Colonic mucosa (tissue), 4 donors: ENCODE measurements at places on chromosomes 6 and 20. TPM values are rescaled to one million over a fixed set of nuclear protein-coding genes. Genes with fewer than 3 reads are reported as not detected.

- DNase-seq = no peak
These were observed 57.2 kb upstream of the MYL9 start for GRCh38 chr20:36483919-36484808.

GRCh38 chr6:45983062-45983461, 32.6 kb downstream of the CLIC5 start:
- DNase-seq = peak; percentile 71

DNA sequence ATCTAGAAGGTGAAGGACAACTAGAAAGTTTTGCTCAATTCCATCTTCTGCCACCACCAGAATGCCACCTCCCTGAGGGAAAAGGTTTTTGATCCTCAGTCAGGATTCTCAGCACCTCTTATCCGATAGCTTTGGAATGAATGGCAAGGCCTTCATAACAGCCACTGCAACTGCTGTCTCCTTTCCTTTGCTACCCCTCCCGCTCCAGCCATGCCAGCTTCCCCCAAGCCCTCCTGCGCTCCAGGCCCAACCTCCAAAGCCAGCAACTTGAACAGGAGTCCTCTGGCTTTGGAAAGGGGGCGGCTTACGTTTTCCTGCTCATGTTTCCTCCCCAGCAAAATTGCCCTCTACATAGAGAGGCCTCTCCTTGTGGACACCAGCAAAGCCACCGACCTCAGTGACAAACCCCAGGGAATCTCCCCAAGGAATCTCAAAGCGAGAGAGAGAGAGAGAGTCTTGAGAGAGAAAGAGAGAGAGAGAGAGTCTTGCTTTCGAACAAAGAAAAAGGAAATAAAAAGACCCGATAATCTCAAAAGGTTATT, 420 bp upstream of the BTN2A1 start:
- peak; percentile 35 for DNase-seq

DNA sequence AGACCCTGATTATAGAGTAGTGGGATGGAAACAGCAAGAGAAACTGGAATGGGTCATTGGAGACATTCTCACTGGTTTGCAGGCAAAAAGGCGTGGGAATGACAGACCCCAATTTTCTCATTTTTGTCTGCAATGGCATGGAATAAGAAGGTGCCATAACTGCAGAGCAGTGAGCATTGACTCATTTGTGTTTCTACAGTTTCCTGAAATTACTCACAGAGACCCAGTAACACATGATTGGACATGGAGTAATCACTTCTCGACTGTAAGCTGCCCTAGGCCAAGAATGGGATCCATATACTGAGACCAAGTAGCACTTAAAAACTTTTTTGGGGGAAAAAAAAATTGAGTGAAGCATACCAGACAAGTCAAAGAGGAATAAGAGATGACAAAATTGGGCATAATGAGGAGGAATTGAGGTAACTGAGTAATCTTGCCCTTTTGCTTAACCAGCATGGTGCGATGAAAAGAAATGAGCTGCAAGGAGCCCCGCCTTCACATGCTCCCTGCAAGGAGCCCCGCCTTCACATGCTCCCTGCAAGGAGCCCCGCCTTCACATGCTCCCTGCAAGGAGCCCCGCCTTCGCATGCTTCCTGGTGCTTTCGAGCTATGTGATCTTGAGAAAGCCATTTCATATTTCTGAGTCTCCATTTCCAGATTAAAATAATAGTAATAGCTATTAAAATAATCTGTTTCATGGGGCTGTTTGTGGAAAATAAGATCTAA, 44.1 kb downstream of the NHSL1 start:
- DNase-seq = peak; percentile 80

GSTA1 gene
- total RNA-seq = 6.8 TPM

FAM217A gene
- total RNA-seq = not detected

CEP43 gene
- 17.3 TPM for total RNA-seq

BPIFB2 gene
- total RNA-seq = 0.35 TPM
